ENCODE measurements at places on chromosomes 16 and 17. TPM values are rescaled to one million over a fixed set of nuclear protein-coding genes. Genes with fewer than 3 reads are reported as not detected.

The CARD14 gene
- 5.9 TPM for total RNA-seq

The SLFN14 gene
- not detected for total RNA-seq

The CDH5 gene
- total RNA-seq = not detected

The BIRC5 gene
- 58.5 TPM for total RNA-seq

The SLC12A3 gene
- total RNA-seq = not detected

The HLF gene
- total RNA-seq = 3.3 TPM

The KRTAP2-4 gene
- not detected for total RNA-seq

The CPNE2 gene
- 12.9 TPM for total RNA-seq

- DNase-seq = no peak
- H3K27ac ChIP-seq = no peak overlapping the region
- peaks cover 32% of the 10 kb centered on the region for H3K36me3 ChIP-seq
- H3K4me1 ChIP-seq = no peaks in the 10 kb centered on the region
Measured at GRCh38 chr17:66733759-66734158, 101.2 kb upstream of the CACNG5 start.

GRCh38 chr16:2078691-2079090 is 30.9 kb downstream of the TSC2 start:
- H3K4me1 ChIP-seq = no peaks in the 10 kb centered on the region
- peaks cover 57% of the 10 kb centered on the region for H3K36me3 ChIP-seq
- H3K27ac ChIP-seq = no peak overlapping the region
- no peak for DNase-seq

- H3K27ac ChIP-seq = no peak overlapping the region
- H3K4me1 ChIP-seq = peaks cover 37% of the 10 kb centered on the region
- H3K4me3 ChIP-seq = no peak overlapping the region
- no peaks in the 10 kb centered on the region for H3K27me3 ChIP-seq
- H3K36me3 ChIP-seq = peaks cover 8% of the 10 kb centered on the region
Measured at GRCh38 chr16:8943966-8944759, 19.5 kb downstream of the USP7 start.

DNA sequence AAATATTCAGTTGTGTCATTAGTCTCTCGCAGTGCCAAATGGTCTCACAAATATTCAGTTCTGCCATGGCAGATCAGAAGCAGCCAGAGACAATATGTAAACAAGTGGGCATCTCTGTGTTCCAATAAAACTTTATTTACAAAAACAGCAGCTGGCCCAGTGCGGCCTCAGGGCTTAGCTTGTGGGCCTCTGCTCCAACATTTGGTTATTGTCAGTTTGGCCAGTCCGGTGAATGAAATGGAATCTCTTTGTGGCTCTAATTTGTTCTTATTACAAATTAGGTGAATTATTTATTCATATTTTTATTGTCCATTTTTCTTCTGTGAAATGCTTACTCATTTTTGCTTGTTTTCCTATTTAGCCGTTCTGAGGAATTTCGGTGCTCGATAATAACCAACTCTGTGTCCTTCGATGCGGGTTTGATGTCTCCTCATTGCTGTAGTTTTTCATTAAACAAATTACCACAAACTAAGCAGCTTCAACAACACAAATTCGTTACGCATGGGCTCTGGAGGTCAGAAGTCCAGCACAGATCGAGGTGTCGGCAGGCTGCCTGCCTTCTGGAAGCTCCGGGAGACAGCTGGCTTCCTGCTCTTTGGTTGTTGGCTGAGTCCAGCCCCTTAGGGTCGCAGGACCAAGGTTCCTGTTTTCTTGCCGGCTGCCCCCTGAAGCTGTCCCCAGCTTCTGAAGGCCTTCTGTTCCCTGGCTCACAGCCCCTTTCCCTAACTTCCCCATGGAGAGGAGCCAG is 4.1 kb upstream of the SLC38A10 start:
- H3K4me3 ChIP-seq = no peak overlapping the region
- H3K27me3 ChIP-seq = peaks cover 30% of the 10 kb centered on the region
- H3K36me3 ChIP-seq = peaks cover 31% of the 10 kb centered on the region
- DNase-seq = no peak
- H3K4me1 ChIP-seq = peaks cover 8% of the 10 kb centered on the region
- no peak overlapping the region for H3K27ac ChIP-seq

DNA sequence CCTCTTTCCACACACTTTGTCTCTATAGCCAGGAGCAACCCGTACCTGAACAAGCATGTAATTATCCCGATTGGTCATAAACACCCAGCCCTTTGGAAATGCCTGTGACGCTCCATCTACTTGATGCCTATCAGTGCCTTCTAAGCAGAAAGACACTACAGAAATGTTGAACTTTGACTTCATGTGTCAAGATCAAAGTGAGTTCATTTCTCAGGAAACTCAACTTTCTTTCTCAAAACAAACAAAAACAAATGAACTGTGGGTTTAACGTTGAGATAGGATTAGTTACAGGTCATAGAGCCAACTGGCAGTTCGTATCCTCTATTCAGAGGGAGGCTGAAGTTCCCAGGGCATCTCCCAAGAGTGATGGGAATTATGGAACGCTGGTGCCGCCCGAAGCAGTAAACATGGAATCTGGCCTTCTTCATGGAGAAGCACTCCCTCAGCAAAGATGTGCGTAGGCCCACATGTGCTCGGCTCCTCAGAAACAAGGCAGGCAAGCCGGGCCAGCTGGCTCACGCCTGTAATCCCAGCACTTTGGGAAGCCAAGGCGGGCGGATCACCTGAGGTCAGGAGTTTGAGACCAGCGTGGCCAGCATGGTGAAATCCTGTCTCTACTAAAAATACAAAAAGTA is 9.5 kb downstream of the SLC6A4 start:
- H3K27me3 ChIP-seq = peaks cover 78% of the 10 kb centered on the region
- H3K27ac ChIP-seq = no peak overlapping the region
- DNase-seq = no peak
- H3K36me3 ChIP-seq = no peaks in the 10 kb centered on the region
- no peak overlapping the region for H3K4me3 ChIP-seq

- DNase-seq = no peak
Measured at GRCh38 chr16:4597174-4597573, 17.5 kb downstream of the UBALD1 start.

DNA sequence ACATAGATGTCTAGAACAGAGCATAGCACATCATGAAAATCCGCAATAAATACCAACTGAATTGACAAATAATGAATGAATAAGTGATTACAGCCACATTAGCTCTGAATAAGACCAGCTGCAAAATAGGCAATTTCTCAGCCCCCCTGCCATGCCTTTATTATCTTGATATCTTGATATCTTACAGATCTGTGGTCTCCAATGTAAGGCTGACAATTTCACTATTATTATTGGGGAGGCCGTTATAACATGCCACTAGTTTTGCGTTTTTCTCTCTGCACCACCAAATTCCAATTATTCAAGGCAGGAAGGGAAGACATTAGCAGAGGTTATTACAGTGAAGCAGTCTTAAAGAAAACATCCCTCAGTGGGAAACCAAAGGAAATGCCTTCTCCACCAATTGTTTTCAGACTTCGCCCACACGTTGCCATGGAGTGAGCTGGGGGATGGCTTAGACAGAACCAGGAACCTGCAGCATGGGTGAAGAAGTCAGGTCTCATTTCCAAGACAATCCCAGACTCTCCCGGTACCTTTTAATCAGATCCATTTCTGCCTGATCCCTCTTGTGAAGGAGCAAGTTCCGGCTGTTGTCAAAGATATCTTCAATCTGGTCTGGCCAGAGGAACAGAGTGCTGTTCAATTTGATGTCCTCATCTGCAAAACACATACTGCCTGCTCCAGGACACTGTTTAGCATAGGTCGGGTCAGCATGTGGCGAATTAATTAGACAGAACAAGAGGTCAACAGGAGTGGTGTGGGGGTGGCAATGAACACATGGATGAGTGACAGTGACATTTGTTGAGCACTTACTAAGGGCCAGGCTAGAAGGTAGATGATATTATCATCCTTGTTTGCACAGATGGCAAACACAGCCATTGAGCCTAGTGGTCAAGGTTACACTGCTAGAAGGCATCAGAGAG is 46.4 kb downstream of the DNAH3 start:
- H3K27ac ChIP-seq = no peak overlapping the region
- H3K4me1 ChIP-seq = peaks cover 14% of the 10 kb centered on the region
- no peaks in the 10 kb centered on the region for H3K36me3 ChIP-seq
- H3K4me3 ChIP-seq = no peak overlapping the region

GRCh38 chr16:61926766-61927165 is 109.5 kb downstream of the CDH8 start:
- no peaks in the 10 kb centered on the region for H3K4me1 ChIP-seq
- no peaks in the 10 kb centered on the region for H3K36me3 ChIP-seq
- H3K27me3 ChIP-seq = no peaks in the 10 kb centered on the region
- DNase-seq = no peak
- H3K4me3 ChIP-seq = no peak overlapping the region
- no peak overlapping the region for H3K27ac ChIP-seq

- peaks cover 31% of the 10 kb centered on the region for H3K36me3 ChIP-seq
- H3K27ac ChIP-seq = peak overlapping the region; percentile 97
- H3K27me3 ChIP-seq = no peaks in the 10 kb centered on the region
- peaks cover 13% of the 10 kb centered on the region for H3K4me1 ChIP-seq
- peak overlapping the region; percentile 82 for H3K4me3 ChIP-seq
- DNase-seq = no peak
Measured at GRCh38 chr16:57244463-57244766, 644 bp upstream of the ARL2BP start.

GRCh38 chr17:39549747-39550573 is 57.8 kb downstream of the NEUROD2 start:
- H3K4me3 ChIP-seq = no peak overlapping the region
- no peak overlapping the region for H3K27ac ChIP-seq
- peaks cover 43% of the 10 kb centered on the region for H3K36me3 ChIP-seq
- no peak for DNase-seq
- no peaks in the 10 kb centered on the region for H3K27me3 ChIP-seq
- H3K4me1 ChIP-seq = no peaks in the 10 kb centered on the region

DNA sequence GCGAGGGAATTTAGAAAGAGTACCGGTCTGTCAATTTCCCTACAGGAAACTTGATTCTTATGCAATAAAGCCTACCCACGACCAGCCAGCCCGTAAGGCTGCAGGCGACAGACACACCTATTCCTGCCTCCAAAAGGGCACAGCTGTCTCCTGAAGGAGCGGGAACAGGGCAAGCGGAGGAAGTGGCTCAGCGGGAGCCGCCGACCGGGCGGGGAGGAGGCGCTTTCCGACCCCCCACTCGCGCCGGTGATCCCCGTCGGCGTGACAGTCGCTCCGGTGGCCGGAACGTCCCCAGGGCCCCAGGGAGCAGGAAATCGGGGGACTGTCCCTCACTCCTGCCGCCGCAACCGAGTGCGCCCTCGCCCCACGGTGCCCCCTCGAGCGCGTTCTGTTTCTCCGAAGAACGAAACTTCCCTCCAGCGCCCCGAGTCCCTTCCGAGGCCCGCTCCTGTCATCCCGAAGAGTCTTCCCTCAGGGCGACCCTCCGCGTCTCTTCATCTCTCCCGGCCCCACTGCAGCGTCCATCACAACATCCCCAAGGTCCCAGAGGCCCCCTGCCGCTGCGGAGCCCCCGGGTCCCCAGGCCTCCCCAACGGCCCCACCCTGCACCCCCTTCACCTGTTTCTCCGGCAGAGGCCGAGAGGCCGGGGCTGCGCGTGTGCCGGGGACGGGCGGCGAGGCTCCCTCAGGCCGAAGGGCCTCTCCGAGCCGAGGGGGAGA is 421 bp downstream of the STAT3 start:
- peak overlapping the region; percentile 95 for H3K27ac ChIP-seq
- H3K4me3 ChIP-seq = peak overlapping the region; percentile 98
- peaks cover 39% of the 10 kb centered on the region for H3K4me1 ChIP-seq
- H3K27me3 ChIP-seq = no peaks in the 10 kb centered on the region
- DNase-seq = peak; percentile 52
- peaks cover 33% of the 10 kb centered on the region for H3K36me3 ChIP-seq

DNA sequence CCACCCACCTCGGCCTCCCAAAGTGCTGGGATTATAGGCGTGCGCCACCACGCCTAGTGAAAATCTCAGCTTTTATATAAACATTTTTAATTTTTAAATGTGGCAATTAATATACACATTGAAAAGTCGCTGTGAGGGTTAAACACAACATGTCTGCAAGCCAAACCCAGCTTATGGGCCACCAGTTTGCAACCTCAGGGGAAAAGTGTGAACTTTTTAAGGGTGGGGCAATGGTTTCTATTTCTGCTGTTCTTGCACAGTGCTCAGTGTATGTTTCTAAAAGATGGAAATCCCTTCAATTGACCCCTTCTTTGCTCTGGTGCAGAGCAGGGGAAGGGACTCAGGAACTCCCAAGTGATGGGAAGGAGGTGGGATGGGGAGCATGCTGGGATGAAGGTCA is 18.3 kb upstream of the SUPT4H1 start:
- H3K4me3 ChIP-seq = no peak overlapping the region
- H3K27ac ChIP-seq = no peak overlapping the region
- no peaks in the 10 kb centered on the region for H3K27me3 ChIP-seq
- H3K4me1 ChIP-seq = peaks cover 12% of the 10 kb centered on the region

DNA sequence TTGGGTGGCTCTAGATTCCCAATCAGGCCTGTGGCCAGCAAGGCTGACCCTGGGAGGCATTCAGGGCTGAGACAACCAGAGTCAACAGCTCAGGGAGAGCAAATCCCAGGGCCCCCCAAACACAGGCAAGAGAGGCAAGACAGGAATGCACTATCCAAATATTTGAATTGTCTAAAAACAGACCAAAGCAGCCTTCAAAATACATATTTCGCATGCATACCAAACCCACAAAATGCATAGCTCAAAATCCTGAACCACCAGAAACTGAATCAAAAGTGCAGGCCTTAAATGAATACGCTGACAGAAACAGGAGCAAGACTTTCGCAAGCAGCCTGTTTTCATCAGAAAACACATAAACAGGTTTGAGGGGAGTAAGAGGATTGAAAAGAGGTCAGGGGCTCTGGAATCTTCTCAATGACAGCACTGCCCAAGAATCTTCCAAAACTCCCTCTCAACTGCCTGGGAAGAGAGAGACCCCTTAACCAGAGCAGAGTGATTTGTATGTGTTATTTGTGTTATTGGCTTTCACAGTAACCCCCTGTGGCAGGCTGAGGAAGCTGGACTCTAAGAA is 213.6 kb upstream of the CDH5 start:
- no peaks in the 10 kb centered on the region for H3K36me3 ChIP-seq
- H3K4me1 ChIP-seq = no peaks in the 10 kb centered on the region
- DNase-seq = no peak
- no peak overlapping the region for H3K27ac ChIP-seq
- no peak overlapping the region for H3K4me3 ChIP-seq

- H3K4me3 ChIP-seq = no peak overlapping the region
- H3K36me3 ChIP-seq = no peaks in the 10 kb centered on the region
- no peak overlapping the region for H3K27ac ChIP-seq
- no peaks in the 10 kb centered on the region for H3K4me1 ChIP-seq
- no peaks in the 10 kb centered on the region for H3K27me3 ChIP-seq
Measured at GRCh38 chr16:46746821-46747776, 1.0 kb downstream of the MYLK3 start.

- H3K36me3 ChIP-seq = peaks cover 26% of the 10 kb centered on the region
- H3K4me1 ChIP-seq = peaks cover 51% of the 10 kb centered on the region
- peak overlapping the region; percentile 14 for H3K4me3 ChIP-seq
- DNase-seq = peak; percentile 73
- peak overlapping the region; percentile 89 for H3K27ac ChIP-seq
- no peaks in the 10 kb centered on the region for H3K27me3 ChIP-seq
Measured at GRCh38 chr17:17032131-17032692, 10.0 kb upstream of the MPRIP start.

All from Calu3 (cell line).